ENCODE measurements at places on chromosomes 2 and 18.

DNA sequence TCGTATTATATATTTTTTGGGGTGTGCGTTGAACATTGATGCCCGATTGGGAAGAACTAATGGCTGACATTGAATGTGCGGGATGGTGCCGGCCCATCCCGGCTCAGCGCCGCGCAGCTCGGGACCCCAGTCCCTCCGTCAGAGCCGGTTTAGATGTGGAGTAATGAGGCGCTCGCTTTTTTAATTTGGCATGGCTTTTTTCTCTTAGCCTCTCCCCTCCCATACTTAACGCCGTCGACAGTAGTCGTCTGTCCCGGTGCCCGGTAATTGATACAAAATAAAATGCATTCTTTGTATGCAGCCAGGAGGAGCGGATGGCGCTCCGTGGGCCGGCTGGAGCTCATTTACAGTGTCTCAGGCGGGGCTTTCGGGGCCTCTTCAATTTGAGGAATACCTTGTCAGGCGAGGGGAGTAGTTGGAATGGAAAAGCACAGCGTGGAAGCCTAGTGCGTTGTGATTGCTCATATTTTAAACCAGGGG, 209.2 kb downstream of the GBX2 start:
- no peak for DNase-seq

DNA sequence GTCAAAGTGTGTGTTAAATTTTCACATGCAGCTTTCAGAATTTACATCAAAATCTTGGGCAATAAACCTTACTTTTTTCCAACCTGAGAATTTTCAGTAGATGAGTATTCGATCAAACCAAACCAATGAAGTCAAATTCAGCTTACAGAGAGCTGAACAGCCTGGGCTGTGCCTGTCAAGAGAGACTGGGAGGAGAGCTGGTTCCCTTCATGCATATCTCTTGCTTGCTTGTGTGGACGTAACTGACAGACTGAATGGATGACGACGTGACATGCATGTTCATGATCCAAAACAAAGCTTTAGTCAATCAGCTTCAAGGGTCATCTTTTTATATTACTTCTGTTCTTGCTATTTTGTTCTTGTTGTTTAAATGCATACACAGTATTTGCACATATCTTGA, 145.2 kb downstream of the GALNT3 start:
- DNase-seq = no peak

DNA sequence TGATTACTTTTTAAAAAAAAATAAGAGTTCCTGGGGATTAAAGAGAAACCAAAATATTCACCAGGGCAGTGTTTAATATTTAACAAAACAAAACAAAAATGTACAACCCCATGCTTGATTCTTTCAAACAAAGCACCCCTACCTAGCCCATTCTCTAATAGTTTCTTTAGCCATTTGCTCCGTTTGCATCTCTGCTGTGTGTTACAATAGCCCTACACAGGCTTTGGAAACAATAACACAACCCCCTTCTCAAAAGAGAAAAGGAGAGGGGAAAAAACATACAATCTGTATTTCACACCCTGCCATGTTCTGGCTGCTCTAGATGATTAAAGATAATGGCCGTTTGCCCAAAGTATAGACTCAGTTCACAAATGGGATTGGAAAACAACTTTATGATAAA, 302.9 kb downstream of the CPS1 start:
- no peak for DNase-seq

DNA sequence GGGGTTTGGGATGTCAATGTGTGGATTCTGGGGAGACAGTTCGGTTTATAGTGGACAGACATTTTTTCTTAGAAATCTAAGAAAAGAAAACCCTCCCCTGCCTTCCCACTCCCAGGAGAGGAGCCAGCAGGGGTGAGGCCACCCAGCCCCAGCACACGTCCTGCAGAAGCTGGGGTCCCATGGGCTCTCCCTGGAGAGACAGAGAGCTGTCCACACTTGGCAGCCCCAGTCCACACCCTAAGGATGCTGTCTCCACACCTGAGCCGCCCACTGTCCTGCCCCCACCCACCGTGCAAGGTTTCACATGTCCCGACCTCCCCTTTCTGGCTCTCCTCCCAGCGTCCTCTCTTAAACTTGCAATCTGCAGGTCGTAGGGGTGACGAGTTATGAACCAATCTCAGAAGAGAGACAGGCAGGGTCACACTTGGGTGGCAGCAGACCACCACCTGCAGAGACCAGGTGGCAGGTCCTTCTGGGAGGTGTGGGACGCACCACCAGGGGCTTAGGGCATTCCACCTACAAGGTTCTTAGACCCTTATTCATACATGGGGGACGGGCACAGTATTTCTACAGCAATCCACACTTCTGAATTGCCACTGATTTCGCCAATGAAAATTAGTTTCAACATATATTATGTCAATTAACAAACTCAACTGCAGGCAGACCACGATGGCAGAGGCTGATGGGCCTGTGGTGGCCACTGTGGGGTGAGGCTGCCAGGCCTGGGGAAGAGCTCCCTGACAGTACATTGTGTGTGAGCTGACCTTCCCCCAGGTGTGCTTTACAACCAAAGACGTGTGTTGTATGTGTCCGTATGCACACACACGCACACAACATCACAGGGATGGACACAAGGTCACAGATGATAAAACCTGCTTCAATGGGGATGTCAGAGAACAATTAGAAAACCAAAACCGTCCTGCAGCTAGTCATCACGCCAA, 158.5 kb downstream of the TPO start:
- no peak for DNase-seq

DNA sequence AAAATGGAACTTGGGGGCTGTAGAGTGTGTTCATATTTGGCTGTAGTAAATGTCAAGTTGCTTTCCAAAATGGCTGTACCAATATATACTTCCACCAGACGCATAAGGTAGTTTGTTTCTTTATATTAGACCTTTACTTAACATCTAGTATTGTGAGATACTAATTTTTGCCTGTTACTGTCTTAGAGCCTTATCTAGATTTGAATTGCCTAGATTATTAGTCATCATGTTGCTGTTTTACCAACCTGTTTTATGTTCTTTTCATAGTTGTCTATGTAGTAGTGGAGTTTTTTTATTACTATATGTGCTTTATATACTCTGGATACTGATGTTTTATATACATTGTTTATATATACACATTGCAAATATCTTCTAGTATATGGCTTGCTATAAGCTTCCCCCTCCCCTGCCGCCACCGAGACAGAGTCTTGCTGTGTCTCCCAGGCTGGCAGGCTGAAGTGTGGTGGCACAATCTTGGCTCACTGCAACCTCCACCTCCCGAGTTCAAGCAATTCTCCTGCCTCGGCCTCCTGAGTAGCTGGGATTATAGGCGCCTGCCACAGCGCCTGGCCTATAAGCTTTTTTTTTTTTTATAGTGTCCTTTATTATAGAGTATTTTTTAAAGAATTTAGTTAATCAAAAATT, 18.9 kb downstream of the SLC39A10 start:
- no peak for DNase-seq

DNA sequence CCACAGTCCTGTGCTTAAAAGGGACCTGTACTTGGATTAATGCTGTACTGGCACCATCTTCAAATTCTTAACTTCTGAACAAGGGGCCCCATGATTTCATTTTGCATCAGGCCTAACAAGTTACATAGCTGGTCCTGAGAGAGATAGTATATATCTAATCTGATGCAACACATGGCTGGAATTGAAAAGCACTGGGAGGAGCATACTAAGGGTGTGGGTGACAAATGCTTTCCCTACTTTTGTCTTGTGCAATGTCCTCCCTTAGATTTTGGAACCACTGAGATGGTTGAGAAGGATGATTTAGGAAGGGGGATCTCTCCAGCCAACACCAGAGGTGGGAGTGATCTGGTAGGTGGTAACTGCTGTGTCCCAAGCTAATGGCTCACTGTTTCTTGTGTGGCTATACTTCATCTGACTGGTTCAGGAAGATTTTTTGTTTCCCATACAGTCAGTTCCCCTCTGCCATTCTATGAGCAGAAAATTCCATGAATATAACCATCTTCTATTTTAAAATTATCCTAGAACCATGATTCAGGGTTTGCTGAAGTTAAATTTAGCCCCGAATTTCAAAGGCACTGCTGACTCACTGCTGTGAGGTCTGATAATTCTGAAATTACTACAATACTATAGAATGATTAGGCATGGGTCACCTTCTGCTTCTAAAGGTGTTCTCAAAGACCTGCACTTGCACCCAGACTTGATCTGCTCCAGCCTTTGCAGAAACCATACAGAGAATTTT, 108.3 kb upstream of the NCKAP5 start:
- no peak for DNase-seq

- no peak for DNase-seq
Observed at GRCh38 chr18:73121207-73121606, 253.4 kb upstream of the NETO1 start.

DNA sequence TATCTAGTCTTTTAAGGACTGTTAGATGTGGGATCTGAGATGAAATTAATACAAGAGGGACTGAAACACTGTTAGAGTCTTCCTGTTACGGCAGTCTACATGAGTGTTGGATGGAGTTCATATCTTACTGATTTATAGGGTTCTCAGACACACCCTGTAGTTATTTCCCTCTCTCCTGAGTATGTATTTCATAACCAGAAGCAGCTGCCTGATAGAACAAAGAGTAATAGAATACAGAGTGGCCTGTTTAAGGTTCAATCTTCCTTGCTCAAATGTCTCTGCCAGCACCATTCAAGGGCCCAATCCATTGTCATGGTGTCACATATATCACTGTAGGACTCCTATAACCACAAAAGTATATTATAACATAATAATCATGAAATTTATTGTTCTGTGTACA, 1229.1 kb upstream of the ACVR2A start:
- no peak for DNase-seq
